Progenitor cell of endocrine pancreas (in vitro differentiated cells): ENCODE measurements at places on chromosomes 2 and 18. TPM values are rescaled to one million over a fixed set of nuclear protein-coding genes. Genes with fewer than 3 reads are reported as not detected.

The POTEJ gene
- 0.19 and 0.24 TPM in 2 replicates for total RNA-seq

The CNRIP1 gene
- not detected in 2 replicates for total RNA-seq

The ACOXL gene
- 0.19 and 0.27 TPM in 2 replicates for total RNA-seq

The CELF4 gene
- 4.6 and 5.5 TPM in 2 replicates for total RNA-seq

The PLCD4 gene
- 0.38 and 0.62 TPM in 2 replicates for total RNA-seq

GRCh38 chr2:71190656-71191569 lies 36.0 kb downstream of the PAIP2B start:
- no peak for DNase-seq

GRCh38 chr2:152132306-152132705 lies 33.5 kb upstream of the CACNB4 start:
- no peak for DNase-seq

- no peak for DNase-seq
Observed at GRCh38 chr2:143705108-143705707, 576.0 kb downstream of the ARHGAP15 start.

DNA sequence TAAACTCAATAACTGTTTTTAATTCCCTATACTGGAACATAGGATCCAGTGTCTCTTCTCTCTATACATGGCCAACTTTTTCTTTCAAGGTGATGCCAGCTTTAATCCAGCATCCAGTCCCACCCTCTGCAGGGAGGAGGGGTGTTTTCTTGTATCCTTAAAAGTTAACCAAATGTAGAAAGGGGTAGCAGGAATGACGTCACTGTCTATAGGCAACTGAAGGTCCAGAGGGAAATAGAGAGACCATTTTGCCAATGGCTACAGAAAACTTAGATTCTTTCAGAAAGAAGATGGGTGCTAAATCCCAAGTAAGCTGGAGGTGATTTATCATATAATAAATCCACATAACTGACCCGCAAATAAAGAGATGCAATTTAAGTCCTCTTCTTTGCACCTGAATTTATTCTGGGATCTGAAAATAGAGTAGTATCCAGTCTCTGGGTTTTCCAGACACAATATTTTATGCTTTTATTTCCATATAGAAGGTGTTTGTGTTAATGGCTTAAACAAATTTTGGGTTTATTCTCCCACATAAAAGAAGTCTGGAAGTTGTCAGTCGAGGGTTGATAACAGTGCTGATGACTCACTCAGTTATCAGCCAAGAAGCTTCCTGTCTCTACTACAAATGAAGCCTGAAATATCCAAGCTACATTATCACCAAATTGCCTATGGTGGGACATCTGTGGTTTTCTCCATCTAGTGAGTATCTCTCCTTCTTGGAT lies 5.7 kb upstream of the DNER start:
- DNase-seq: no peak

- DNase-seq: no peak
Observed at GRCh38 chr18:25052511-25052921, 299.4 kb downstream of the ZNF521 start.

DNA sequence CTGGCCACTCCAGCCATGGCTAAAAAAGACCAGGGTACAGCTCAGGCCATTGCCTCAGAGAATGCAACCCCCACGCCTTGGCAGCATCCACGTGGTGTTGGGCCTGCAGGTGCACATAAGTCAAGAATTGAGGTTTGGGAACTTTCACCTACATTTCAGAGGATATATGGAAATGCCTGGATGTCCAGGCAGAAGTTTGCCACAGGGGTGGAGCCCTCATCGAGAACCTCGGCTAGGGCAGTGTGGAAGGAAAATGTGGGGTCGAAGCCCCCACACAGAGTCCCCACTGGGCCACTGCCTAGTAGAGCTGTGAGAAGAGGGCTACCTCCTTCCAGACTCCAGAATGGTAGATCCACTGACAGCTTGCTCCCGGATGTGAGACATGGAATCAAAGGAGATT lies 477.3 kb downstream of the LPIN1 start:
- no peak for DNase-seq

GRCh38 chr18:6576718-6577375 lies 152.7 kb upstream of the ARHGAP28 start:
- no peak for DNase-seq
